ENCODE measurements at places on chromosomes 2 and 18.

DNA sequence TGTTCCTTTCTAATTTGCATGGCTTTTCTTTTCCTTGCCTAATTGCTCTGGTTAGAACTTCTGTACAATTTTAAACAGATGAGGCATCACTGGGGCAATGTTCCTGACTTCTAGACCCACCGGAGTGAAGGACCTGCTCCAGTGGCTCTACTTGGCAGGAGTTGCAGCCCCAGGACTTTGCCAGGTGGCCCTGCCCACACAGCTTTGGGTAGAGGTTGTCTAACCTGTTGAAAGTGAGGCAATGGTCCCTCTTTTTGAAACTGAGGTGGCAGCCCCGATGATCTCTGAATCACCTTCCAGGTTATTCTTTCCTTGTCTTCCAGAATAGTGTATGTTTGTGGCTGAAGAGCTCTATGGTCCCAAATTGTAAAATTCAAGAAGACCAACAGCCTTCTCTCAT, 29.9 kb upstream of the ZNF512 start:
- no peak for DNase-seq

DNA sequence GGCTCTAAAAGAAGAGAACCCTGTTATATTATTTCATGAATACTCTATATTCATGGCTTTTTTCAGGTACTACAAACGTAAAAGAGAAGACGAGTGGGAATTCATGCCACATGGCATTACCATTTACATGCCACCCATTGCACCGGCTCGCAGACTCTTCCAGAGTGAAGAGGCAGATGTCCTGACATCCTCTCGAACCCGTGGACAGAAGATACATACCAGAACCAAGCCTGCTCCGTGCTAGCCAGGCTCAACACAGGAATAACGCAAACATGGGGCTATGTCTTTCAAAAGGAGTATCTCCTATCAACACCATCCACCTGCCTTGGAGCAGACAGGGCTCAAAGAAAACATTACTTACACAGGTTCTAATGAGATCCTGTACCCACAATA, 168.8 kb downstream of the THADA start:
- no peak for DNase-seq

- no peak for DNase-seq
Observed at GRCh38 chr2:43326101-43326825, 99.9 kb upstream of the ZFP36L2 start.

- no peak for DNase-seq
Observed at GRCh38 chr2:64675860-64676259, 22.1 kb upstream of the SERTAD2 start.

GRCh38 chr2:135845257-135845656, 8.3 kb upstream of the LCT start:
- no peak for DNase-seq

- no peak for DNase-seq
Observed at GRCh38 chr2:145800151-145801091, 1280.5 kb upstream of the ZEB2 start.

DNA sequence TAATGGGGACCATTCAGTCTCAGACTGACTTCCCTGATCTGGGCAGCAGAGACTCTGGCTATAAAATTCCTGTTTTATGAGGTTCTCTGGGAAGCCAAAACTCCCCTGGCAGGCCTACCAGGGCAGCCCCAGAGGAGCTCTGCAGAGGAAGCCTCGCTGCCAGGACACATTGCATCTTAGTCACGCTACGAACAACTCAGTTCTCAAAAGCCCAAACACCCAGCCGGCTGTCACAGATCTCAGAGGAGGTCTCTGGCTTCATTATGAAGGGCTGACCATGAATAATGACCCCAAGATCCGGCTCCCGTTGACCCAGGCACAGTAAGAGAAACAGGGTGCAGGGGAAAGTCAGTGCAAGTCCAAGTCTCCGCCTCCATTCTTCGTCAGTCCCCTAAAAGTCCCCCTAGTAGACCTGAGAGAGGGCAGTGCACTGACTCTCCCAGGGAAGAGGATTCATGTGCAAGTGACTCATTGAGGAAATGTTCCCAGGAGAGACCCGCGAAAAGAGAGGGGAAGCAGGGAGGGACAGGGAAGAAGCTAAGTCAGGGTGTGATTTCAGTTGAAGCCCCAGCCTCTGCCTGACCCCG, 212.3 kb downstream of the CYP26B1 start:
- no peak for DNase-seq

GRCh38 chr2:120007851-120008250, 5.0 kb upstream of the EPB41L5 start:
- no peak for DNase-seq

DNA sequence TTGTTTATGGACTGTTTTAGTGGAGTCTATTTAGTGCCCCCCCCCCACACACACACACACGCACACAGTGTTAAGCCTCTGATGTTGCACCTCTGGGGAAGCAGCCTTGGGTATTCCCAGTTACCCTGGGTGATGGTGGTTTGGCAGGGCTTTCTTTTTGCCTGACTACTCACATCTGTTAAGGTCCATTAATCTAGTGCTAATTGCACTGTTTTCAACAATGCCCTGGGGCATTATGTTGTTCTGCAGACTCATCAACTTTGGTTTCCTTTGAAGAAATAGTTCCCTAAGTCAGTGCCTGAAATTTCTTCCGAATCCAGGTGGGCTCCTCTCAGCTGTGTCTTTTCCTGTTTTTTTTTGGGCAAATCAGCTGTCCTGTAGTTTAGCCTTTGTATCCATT, 34.7 kb downstream of the SPOPL start:
- no peak for DNase-seq

- DNase-seq: no peak
Observed at GRCh38 chr2:241855245-241855887, 3.3 kb downstream of the PDCD1 start.

DNA sequence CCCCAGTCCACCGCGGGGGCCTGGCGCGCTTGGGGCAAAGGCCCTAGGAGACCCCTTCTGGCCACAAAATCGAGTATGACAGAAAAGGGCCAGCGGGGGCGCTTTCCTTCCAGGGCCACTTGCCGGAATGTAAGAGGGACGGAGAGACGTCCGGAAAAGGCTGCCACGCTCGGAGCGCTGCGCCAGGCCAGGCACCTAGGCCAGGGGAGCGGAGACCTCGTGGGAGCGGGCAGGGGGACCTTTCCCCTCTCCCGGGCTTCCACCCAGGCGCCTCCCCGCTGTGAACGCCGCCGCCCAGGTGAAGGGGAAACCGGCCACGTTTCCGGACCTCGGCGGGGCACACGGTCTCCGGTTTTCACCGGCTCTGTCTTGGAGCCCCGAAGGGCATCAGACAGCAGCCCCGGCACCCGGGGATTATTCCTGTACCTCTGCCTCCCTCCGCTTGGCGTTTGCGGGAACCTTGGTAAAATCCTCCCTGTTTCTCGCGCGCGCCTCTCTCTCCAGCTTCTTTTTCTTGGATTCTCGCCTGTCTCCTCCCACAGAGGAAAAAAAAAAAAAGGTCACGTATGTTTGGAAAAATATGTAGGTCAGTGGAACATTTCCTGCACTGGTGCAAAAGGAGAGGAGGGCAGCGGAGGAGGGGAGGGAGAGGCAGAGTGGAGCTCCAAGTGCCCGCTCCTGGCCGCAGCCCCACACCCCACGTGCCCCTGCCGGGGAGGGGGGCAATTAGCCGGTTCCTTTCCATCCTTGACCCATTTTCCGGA, 1.2 kb upstream of the NPAS2 start:
- no peak for DNase-seq
